ENCODE measurements at places on chromosomes 7 and 10.

GRCh38 chr10:35447693-35448407 is 111.5 kb downstream of the CCNY start:
- DNase-seq = peak; percentile 61
- H3K27ac ChIP-seq = no peak overlapping the region
- H3K27me3 ChIP-seq = no peaks in the 10 kb centered on the region
- no peak overlapping the region for H3K4me3 ChIP-seq

DNA sequence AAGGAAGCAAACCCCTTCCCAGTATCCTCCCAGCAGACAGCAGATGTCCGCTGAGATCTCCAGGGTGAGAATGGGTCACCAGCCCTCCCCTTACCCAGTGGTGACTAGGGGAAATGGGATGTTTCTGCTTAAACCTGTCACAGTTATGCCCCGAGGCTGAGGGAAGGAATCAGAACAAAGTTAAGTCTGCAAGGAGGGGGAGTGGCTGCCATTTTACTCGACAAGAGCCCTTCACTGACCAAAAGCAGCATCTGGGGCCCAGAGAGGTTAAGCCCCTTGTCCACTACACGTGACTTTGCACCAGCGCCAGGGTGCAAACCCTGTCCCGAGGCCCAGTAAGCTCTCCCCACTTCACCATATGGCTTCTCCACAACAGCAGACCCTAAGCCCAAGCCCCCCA is 4.6 kb upstream of the NANOS1 start:
- H3K27ac ChIP-seq = no peak overlapping the region
- H3K36me3 ChIP-seq = no peaks in the 10 kb centered on the region
- H3K4me1 ChIP-seq = peaks cover 5% of the 10 kb centered on the region
- no peaks in the 10 kb centered on the region for H3K27me3 ChIP-seq

DNA sequence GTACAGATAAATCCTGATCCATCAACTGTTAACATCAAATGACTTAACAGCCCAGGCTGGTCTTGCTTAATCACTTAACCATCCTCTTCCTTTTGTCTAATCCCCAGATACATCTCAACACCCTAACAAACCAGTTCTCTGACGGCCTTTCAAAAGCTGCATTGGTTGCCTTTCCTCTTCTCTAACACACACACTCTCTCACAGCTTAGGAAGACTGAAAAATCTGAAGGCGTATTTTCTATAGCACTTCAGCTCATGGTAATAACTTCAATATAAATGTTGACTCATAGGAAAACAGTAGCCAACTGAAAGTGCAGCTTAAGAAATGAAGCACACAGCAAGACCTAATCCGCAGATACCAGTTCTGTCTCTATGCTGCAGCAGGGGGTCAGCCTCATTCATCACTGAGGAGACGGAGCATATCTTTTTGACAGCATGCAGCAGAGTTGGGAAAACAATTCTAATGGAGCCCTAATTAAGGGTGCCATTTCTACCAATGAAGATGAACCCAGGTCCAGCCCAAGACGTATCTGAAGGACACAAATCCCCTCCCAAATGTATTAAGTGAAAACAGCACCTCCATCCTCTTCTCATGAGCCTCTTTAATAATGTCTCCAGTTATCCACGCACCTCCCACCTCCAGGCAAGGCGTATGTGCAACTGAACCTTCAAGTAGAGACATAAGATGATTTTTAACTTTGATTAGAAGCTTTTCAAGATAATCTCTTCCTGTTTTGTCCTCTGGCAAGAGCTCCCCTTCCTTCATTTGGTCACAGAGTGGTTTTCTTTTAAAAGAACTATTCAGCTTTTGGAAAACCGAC is 211.7 kb upstream of the NFE2L3 start:
- H3K36me3 ChIP-seq = no peaks in the 10 kb centered on the region
- H3K4me1 ChIP-seq = no peaks in the 10 kb centered on the region
- no peak overlapping the region for H3K27ac ChIP-seq
- no peaks in the 10 kb centered on the region for H3K27me3 ChIP-seq
- no peak overlapping the region for H3K4me3 ChIP-seq
- DNase-seq = no peak

DNA sequence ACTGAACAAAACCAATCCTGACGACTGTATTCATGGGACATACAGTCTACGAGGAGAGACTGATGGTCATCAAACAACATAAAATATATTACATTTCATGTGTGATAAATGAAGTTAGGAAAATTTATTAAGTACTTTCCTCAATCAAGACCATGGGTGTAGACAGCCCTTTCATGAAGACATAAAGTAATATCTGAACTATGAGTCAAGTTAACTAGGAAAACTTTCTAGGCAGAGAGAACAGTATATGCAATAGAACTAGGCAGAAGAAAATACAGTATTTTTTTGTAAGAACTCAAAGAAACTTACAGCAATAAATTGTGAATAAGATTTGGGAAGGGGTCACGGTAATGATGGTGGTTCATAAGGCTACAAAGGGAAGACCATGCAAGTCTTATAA is 112.8 kb downstream of the JMJD1C start:
- no peaks in the 10 kb centered on the region for H3K4me1 ChIP-seq
- no peaks in the 10 kb centered on the region for H3K27me3 ChIP-seq
- H3K36me3 ChIP-seq = no peaks in the 10 kb centered on the region

DNA sequence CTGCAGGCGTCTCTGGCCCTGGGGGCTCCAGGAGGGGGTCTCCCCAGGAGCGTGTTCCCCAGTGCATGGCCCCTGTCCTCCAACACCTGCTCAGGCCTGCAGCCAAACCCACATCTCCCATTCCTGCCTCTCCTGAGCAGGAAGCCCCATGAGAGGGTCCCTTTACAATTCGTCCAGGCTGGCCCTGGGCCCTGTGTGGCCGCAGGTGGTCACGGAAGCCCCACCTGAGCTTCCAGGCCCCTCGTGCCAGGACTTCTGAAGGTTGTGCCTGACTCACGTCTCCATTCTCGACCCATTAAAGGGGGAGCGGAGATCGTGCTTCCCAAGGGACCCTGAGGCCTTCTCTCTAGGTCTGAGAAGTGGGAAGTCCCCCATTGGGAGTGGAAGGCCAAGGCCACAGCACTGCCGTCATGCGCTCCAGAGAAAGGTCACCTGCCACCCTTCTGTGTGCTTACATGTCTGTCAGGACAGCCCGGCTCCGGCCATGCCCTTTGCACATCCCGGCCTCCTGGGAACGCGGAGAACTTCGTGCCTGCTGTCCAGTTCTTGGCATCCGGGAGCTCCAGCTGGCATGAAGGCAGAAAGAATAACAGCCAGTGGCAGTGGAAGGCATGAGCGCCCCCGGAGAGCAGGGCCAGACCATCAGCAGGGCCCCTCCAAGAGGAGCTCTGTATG is 382.3 kb downstream of the DNAJB6 start:
- DNase-seq = no peak
- no peak overlapping the region for H3K4me3 ChIP-seq
- H3K27me3 ChIP-seq = no peaks in the 10 kb centered on the region
- H3K27ac ChIP-seq = no peak overlapping the region
- no peaks in the 10 kb centered on the region for H3K4me1 ChIP-seq

- H3K4me3 ChIP-seq = no peak overlapping the region
- peak; percentile 37 for DNase-seq
- no peaks in the 10 kb centered on the region for H3K36me3 ChIP-seq
Measured at GRCh38 chr10:132671228-132672154, 114.5 kb downstream of the NKX6-2 start.

GRCh38 chr10:132640326-132641125 is 102.9 kb downstream of the INPP5A start:
- DNase-seq = peak; percentile 14
- no peak overlapping the region for H3K4me3 ChIP-seq
- no peak overlapping the region for H3K27ac ChIP-seq
- no peaks in the 10 kb centered on the region for H3K4me1 ChIP-seq
- H3K36me3 ChIP-seq = no peaks in the 10 kb centered on the region

GRCh38 chr7:833601-834258 is 1.5 kb downstream of the SUN1 start:
- no peaks in the 10 kb centered on the region for H3K27me3 ChIP-seq
- no peak overlapping the region for H3K27ac ChIP-seq
- no peak for DNase-seq
- H3K4me3 ChIP-seq = no peak overlapping the region

- H3K27ac ChIP-seq = no peak overlapping the region
- H3K4me3 ChIP-seq = peak overlapping the region; percentile 83
- no peaks in the 10 kb centered on the region for H3K27me3 ChIP-seq
- peaks cover 2% of the 10 kb centered on the region for H3K4me1 ChIP-seq
- no peak for DNase-seq
Measured at GRCh38 chr7:100887516-100888290, 1.8 kb downstream of the UFSP1 start.

- peak; percentile 37 for DNase-seq
- no peaks in the 10 kb centered on the region for H3K27me3 ChIP-seq
Measured at GRCh38 chr7:2934211-2934731, 90.2 kb upstream of the GNA12 start.

DNA sequence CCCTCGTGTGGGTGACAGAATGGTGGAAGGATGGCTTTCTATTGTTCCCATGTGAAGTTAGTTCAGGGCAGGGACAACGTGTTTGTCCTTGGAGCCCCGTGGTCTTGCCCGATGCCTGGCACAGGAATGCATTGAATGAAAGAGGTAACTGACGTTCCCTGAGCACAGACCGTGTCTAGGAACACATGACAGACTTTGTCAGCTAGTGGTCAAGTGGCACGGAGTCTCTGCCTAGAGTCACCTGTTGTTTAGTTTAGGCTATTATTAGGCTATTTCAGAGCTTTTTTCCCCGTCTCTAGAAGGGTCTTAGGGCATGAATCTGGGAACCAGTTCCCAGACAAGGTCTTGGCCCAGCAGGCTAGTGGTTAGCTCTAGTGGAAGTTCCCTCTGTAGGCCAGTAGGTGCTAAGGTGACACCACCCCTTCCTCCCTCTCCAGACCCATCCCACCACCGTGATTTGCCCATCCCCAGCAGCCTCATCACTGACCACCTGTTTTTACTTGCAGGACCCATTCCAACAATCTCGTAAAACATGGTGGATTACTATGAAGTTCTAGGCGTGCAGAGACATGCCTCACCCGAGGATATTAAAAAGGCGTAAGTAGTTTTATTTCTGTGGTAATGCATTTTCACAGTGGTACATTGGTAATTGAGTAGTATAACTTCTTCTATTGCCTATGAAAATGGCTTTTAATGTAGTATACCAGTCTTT is 21.4 kb downstream of the DNAJB6 start:
- no peak for DNase-seq
- H3K27me3 ChIP-seq = no peaks in the 10 kb centered on the region
- no peak overlapping the region for H3K27ac ChIP-seq
- peak overlapping the region; percentile 10 for H3K4me3 ChIP-seq
- peaks cover 12% of the 10 kb centered on the region for H3K4me1 ChIP-seq

- H3K36me3 ChIP-seq = no peaks in the 10 kb centered on the region
- no peaks in the 10 kb centered on the region for H3K27me3 ChIP-seq
- no peak overlapping the region for H3K4me3 ChIP-seq
- H3K4me1 ChIP-seq = peaks cover 8% of the 10 kb centered on the region
Measured at GRCh38 chr10:35378541-35379210, 42.4 kb downstream of the CCNY start.

GRCh38 chr7:150400008-150400787 is 21.1 kb downstream of the ZNF775 start:
- peaks cover 41% of the 10 kb centered on the region for H3K4me1 ChIP-seq
- peaks cover 19% of the 10 kb centered on the region for H3K36me3 ChIP-seq
- peak; percentile 28 for DNase-seq
- H3K27ac ChIP-seq = peak overlapping the region; percentile 91
- H3K27me3 ChIP-seq = no peaks in the 10 kb centered on the region

GRCh38 chr7:123929107-123929506 is 4.1 kb downstream of the SPAM1 start:
- H3K4me3 ChIP-seq = no peak overlapping the region
- no peak for DNase-seq
- H3K4me1 ChIP-seq = no peaks in the 10 kb centered on the region
- H3K27me3 ChIP-seq = no peaks in the 10 kb centered on the region

- H3K36me3 ChIP-seq = peaks cover 4% of the 10 kb centered on the region
- no peaks in the 10 kb centered on the region for H3K27me3 ChIP-seq
- H3K4me1 ChIP-seq = no peaks in the 10 kb centered on the region
- DNase-seq = no peak
- H3K4me3 ChIP-seq = peak overlapping the region; percentile 70
Measured at GRCh38 chr10:11742779-11743298, 657 bp downstream of the ECHDC3 start.

DNA sequence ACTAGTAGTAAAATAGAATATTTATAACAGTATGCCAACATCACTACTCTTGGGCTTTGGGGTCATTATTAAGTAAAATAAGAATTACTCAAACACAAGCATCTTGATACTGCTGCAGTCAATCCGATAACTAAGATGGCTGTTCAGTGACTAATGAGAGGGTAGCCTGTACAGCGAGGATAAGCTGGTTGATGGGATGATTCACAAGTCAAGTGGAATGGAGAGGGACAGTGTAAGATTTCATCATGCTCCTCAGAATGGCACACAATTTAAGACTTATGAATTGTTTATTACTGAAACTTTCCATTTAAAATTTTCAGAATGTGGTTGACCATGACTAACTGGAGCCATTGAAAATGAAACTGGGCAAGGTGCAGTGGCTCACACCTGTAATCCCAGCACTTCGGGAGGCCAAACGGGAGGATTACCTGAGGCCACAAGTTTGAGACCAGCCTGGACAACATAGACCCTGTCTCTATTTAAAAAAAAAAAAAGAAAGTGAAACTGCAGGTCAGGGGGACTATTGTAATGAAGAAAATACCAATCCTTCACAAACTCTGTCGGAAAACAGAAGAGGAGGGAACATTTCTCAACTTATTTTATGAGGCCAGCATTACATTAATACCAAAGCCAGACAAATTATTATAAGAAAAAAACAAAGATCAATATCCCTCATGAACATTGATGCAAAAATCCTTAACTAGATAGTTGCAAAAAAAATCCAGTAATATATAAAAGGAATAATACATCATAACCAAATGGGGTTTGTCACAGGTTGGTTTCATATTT is 11.2 kb downstream of the AVL9 start:
- DNase-seq = no peak
- H3K27ac ChIP-seq = no peak overlapping the region
- H3K4me3 ChIP-seq = no peak overlapping the region
- no peaks in the 10 kb centered on the region for H3K4me1 ChIP-seq
- H3K27me3 ChIP-seq = no peaks in the 10 kb centered on the region
- H3K36me3 ChIP-seq = peaks cover 48% of the 10 kb centered on the region

DNA sequence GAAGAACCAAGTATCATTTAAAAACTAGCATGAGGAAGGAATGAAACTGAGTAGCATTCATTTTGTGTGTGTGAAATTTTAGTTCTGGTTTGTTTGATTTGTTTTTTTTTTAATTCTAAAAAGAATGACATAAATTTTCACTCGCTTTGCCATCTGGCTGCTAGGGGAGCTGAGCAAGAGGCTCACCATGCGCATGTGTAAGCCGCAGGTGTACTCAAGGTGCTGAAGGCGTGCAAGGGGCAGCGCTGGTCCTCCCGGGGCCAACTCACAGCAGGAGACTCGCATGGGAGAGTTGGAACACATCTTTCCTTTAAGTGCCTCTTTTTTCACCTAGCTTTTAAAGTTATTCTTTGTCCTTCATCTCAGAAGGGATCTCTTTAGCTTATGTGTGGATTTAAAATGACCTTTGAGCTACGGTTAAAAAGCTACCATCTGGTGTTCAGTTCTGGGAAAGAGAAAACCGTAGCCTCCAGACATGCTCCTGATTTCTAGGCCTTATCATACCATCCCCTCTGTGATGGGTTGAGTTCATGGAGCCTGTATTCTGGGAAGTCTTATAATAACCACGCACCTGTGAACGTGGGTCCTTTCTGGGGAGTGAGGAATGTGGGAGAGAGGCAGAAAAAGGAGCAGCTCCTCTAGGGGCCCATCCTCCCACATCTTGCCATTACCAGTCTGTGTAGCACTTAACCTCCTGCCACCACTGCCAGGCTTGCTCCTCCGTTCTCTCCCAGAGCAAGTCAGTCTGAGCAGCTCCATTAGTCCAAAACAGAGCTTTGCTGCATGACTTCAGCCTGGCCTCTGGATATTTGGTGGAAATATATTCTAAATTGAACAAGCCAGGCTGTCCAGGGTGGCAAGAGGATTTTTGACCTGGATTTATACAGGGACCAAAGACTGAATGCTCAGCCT is 61.9 kb downstream of the KLHDC10 start:
- no peaks in the 10 kb centered on the region for H3K4me1 ChIP-seq
- peaks cover 29% of the 10 kb centered on the region for H3K36me3 ChIP-seq
- no peak overlapping the region for H3K27ac ChIP-seq
- no peak overlapping the region for H3K4me3 ChIP-seq
- no peak for DNase-seq

Measured in H9 (cell line).